ENCODE measurements at places on chromosomes 7 and 10.

DNA sequence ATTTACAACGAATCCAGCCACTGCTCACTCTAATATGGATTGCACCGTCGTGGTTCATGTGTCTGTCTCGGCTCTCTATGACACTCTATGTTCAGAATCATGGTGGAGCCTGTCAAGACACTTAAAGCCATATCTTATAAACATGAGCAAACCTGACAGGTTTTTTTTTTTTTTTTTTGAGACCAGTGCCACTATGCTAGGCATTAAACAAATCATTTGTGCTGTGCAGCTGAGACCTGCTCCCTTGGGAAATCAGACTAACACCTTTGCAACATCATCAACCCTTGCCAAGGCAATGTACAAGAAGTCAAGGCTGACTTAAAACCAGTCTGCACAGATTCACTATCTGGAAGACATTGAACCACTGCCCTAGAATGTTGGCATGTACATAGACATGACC, 181.2 kb upstream of the ANK3 start:
- DNase-seq, result no peak

DNA sequence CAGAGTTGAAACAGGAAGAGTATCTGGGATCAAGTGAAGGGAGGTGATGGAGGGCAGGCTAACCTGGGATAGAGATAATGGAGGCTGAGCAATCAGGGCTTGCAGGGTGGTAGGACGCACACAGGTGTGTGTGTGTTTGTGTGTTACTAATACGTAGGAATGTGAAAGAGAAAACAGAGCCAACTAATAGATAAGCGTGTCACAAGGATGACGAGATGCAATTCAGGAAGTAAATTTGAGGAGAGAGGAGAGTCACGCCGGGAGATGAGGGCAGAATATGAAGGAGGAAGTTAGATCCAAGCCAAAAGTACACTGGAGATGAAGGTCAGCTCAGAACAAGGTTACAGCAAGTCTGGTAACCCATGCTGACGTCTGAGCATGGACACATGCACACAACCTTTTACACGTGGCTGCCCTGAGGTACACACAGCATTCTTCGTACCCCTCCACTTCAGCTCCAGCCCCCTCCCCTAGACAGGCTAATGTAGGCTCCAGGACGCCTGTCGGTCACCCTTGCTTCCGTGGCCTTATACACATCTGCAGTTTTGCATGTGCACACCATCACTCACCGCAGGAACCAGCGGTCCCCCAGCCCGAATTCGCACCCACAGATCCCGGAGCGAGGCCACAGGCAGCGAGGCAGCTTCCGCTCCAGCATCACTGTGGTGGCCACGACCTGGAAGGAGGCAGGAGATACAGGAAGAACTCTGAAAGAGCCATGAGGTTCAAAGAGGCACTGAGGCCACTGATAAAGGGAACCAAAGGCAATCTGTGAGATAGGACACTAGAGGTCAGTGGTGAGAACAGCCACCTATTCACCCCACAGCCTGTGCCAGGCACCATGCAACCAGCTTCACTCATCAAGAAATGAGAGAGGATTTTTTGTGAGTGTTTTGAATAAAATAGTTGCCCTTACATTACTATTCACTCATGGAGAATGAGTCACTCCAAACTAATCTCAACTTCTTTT, 23.7 kb upstream of the TRPV6 start:
- DNase-seq, result no peak

- DNase-seq, result no peak
Observed at GRCh38 chr10:31031205-31031557, 484 bp downstream of the ZNF438 start.

- no peak for DNase-seq
Observed at GRCh38 chr10:123157210-123157609, 3.0 kb downstream of the BUB3 start.

DNA sequence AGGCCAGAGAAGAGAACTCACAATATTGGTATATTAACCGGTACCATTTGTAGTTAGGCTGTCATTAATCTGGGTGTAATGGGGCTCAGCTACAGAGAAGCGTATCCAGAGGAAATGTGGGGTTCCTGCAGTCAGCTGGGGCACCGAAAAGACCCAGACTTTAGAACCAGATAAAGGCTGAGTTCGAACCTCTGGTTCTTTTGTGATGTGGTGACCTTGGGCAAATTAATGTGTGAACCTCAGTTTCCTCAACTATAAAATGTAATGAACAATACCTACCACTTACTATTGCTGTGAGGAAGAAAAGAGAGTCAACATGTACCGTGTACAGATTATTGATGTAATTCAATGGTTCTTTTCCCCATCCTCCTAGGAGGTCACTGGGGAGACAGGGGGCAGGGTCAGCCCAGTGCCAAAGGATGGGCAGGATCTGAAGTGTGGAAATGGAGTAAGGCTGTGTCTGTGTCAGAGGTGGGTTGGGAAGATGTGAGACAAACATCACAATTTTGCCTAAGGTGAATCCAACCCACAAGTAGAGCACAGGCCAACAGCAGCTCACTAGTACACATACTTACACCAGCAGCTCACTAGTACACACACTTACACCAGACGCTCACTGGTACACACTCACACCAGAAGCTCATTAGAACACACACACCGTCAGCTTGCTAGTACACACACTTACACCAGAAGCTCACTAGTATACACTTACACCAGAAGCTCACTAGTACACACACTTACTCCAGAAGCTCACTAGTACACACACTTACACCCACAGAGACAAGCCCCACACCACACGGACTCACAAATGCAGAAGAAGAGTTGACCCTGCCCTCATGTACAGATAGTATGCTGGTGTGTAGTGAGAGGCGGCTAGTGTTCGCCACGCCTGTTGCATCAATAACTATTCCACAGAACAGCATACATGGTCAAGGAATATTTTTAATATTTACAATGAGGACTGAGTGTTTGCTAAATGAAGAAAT, 28.0 kb downstream of the PRSS2 start:
- no peak for DNase-seq

- DNase-seq, result no peak
Observed at GRCh38 chr10:120156614-120157274, 264.2 kb downstream of the SEC23IP start.

- DNase-seq, result no peak
Observed at GRCh38 chr10:11197266-11197712, 179.6 kb downstream of the CELF2 start.

DNA sequence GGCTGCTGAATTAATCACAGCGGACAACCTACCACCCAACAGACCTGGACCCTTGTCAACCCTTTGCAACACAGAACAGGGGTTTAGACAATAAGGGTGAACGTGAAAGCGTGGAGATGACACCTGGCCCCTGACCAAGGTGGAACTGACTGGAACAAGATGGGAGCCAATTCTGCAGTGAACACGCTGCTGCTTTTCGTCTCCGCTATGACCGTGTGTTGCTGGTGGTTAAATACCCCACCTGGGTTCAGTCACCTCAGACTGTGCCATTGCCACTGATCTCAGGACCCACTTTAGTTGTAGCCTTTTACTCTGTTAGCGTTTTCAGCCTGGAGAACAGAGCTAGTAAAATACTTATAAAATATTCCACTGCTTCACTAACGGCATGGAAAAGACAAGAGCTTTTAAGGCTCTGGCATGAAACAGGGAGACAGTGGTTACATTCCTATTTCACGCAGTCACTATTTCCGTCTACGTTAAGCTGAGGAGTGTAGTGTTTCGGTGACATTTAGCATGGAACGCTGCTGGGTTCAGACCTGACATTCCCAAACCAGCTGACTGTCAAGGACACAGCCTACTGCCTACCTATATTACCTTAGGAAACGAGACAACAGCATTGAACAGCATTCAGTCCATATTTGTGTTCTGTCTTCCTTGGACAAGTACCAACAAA, 119.5 kb upstream of the PRSS1 start:
- no peak for DNase-seq

DNA sequence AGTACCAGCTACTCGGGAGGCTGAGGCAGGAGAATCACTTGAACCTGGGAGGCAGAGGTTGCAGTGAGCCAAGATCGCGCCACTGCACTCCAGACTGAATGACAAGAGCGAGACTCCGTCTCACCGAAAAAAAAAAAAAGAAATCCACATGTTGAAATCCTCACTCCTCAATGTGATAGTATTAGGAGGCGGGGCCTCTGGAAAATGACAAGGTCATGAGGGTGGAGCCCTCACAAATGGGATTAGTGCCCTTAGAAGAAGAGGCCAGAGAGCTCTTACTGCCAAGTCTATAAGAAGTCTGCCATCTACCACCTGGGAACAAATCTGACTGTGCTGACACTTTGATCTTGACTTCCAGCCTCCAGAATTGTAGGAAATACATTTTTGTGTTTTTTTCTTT, 10.6 kb downstream of the MMD2 start:
- DNase-seq, result no peak

DNA sequence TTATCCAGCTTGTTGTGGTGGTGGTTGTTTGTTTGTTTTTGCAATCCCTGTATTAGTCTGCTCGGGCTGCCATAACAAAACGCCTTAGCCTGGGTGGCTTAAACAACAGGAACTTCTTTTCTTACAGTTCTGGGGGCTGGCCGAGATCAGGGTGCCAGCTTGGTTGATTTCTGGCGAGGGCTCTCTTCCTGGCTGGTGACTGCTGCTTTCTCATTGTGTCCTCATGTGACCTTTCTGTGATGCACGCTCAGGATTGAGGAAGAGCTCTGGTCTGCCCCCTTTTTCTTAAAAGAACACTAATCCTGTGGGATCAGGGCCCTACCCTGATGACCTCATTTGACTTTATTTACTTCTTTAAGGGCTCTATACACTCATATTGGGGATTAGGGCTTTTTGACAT, 107.1 kb upstream of the NRP1 start:
- no peak for DNase-seq

DNA sequence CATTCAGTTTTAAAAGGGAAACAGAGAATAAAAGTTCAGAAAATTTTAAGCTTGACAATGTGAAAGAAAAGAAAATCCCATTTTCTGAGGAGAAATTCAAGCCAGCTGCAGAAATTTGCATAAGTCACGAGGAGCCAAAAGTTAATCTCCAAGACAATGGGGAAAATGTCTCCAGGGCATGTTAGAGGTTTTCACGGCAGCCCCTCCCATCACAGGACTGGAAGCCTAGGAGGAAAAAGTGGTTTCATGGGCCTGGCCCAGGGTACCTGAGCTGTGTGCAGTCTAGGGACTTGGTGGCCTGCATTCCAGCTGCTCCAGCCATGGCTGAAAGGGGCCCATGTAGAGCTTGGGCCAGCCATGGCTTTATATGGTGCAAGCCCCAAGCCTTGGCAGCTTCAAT, 59.6 kb upstream of the NXPH1 start:
- DNase-seq, result no peak

- DNase-seq, result no peak
Observed at GRCh38 chr7:128447941-128448564, 7.6 kb upstream of the HILPDA start.

GRCh38 chr10:49290131-49290530, 8.8 kb upstream of the C10orf71 start:
- no peak for DNase-seq

DNA sequence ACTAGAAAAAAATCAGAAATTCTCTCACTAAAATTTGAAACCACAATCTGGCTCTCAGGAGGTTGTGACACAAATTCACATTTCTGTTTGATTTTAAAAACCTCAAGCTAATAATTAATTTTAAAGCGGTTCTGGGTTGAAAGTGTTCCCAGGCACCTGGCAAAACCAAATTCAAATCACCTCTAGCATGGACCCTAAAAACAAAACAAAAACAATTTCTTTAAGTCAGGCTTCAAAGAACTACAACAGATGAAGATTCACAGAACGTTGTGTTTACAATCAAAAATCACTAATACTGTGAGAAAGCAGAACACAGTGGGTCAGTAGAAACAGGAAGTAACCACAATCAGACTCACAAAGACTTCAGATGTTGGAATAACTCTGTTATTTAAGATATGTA, 7.2 kb upstream of the RELN start:
- DNase-seq, result no peak

DNA sequence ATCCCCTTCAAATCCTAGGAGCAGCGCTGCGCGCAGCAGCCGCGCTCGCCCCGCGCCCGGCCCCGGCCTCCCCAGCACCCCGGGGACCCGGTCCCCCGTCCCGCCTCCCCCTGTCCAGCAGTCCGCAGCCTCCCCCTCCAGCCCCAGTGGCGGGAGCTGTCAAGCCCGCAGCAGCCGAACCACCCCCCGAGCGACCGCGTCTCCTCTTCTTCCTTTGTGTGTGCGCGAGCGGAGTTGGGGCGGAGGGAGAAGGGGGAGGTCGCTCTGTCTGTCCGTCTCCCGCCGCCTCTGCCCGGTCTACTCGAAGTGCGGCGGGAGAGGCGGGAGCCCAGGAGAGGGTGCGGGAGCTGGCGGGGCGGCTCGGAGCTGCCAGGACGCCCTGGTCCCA, 375 bp upstream of the CHN2 start:
- DNase-seq, result no peak

- DNase-seq, result no peak
Observed at GRCh38 chr10:24920907-24921881, 31.2 kb downstream of the PRTFDC1 start.

GRCh38 chr10:653991-654646, 35.3 kb downstream of the DIP2C start:
- DNase-seq, result no peak

DNA sequence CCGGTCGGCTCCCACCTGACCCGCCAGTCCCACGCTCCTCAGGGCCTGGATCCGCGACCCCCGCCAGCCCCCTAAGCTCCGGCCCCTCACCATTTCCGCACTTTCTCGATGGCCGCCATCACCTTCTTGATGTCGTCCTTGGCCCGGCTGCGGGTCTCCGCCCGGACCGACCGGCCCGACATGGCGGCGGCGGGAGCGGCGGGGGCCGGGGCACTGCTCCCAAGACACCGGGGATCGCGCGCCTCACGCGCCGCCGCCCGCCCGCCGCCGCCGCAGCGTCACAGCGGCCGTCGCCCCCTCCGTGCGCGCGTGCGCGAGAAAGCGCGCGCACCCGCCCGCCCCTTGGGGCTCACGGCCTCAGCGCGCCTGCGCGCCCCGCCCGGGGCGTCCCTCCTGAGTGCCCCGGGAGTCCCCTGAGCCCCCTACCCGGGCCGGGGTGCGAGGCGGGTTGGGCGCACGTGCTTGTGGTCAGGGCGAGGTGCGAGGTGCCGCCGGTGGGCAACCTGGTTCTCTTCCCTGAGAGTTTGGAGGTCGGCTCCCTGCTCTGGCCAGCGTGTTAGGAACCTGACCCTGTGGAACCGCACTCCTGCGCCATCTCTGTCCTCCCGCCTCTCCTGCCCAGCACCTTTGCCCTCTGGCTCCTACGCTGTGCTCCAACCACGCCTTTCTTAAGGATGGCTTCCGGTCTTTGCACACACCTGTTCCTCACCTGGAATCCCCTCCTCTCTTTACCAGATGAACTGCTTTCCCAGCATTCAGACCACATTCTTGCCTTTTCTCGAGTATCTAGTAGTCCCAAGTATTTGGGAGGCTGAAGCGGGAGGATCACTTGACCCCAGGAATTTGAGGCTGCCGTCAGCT, at the start of gene BCL7B:
Gene BCL7B (minus strand): TSS at position 294 of the 861 bp plus-strand sequence. CDS start 112 bp downstream, at position 182.
- DNase-seq, result peak; percentile 64

DNA sequence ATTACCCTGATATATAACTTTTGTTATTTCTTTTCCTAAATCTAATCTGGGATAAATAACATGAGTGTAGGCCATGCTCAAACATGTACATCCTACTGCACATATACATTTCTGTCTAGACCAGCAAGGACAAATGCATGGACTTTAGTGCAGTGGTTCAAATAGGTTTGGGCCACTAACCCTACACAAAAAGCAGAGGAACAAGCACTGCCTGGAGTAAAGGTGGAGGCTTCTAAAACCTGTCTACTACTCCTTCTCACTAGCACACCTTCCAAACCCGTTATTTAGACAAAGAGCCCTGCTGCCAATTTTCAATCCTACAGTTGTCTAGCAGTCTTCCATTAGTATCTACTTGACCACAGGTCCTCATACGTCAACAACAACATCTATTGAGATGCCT, 34.8 kb downstream of the SGCE start:
- no peak for DNase-seq

- no peak for DNase-seq
Observed at GRCh38 chr7:69935107-69935506, 336.8 kb downstream of the AUTS2 start.
